ENCODE measurements at places on chromosomes 16 and 17. TPM values are rescaled to one million over a fixed set of nuclear protein-coding genes. Genes with fewer than 3 reads are reported as not detected.

GRCh38 chr17:81242421-81243332, 3.6 kb downstream of the NDUFAF8 start:
- no peak for DNase-seq

DNA sequence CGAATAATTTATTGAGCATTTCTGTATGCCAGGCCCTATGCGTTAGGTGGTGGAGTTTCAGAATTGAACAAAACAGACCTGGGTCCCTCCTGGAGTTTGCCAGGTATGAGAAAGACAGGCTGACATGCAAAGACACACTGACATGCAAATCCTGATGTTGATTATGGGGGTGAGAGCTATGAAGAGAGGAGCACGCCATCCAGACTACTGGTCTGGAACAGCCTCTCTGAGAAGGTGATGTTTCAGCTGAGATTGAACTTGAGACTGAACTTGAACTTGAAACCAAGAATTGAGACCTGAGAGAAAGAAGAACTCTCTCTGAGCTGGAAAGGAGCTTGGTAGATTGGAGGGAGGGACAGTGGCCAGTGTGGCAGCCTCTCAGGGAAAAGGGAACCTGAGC, 14.2 kb upstream of the CACNG4 start:
- no peak for DNase-seq

DNA sequence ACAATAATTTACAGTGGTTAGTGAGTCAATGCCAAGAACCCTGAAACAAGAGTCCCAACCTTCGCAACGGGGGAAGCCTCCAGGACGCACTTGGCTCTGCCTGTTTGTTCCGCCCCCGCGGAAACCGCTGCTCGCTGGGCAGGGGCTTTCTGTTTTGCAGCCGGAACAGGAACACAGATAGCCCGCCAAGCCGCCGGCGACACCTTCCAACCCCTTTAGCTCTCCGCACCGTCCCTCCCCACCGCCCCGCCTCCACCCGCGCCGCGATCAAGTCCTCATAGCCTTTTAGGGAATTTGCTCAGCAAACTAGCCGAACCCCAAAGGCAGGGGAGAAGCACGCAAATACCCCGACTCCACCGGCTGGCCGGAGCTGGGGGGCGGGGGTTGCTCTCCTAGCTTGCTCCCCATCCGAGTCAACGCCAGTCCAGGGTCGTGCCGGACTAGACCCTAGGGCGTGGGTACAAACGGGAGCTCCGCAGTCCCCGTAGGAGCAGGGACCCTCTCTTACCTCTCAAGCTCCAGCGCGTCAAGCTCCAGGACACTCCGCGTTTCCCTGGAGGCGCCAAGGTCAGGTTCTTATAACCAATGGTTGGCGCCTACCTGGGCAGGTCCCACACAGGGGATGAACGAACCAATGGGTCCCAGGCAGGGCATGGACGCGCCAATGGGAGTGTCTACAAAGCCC, at the start of gene SLFN13:
TSS of gene SLFN13 (minus strand) at position 553 of the 685 bp plus-strand sequence. CDS start 3,086 bp downstream, outside the sequence.
- peak; percentile 31 for DNase-seq

GRCh38 chr16:82300374-82300951, 130.4 kb upstream of the MPHOSPH6 start:
- DNase-seq: no peak

DNA sequence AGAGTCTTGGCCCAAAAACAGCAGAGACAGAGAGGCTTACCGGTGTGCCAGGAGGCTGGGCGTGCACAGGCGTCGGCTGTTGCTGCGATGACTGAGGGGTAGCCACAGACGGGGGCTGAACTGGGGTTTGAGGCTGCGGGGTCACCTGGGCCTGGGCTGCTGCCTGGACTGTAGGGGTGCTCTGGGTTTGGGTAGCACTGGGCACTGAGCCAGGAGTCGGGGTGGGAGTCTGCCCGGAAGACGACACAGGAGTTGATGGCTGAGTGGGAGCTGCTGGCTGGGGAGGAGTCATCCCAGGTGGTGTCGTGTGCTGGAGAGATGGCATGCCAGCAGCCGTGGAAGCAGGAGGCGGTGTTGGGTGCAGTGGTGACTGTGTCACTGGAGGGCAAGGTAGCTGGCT, 53.2 kb upstream of the TRAP1 start:
- DNase-seq: no peak

The CDH11 gene
- 99.2 TPM for total RNA-seq
